ENCODE measurements at places on chromosomes 3 and 15. TPM values are rescaled to one million over a fixed set of nuclear protein-coding genes. Genes with fewer than 3 reads are reported as not detected.

Gene GRM2
- 0.23 TPM for total RNA-seq

Gene GOLGA8J
- total RNA-seq: not detected

Gene CA12
- total RNA-seq: 114 TPM

Gene ALPK3
- 9.7 TPM for total RNA-seq

Gene CCR9
- total RNA-seq: not detected

Gene VIPR1
- total RNA-seq: 72.7 TPM

Gene RGMA
- total RNA-seq: 6.4 TPM

Gene GALNT15
- 15.5 TPM for total RNA-seq

Gene EIF1B
- total RNA-seq: 53.9 TPM

- DNase-seq: no peak
These were observed 248.9 kb downstream of the SV2B start for GRCh38 chr15:91348752-91349500.

- DNase-seq: no peak
These were observed 380.7 kb downstream of the PLOD2 start for GRCh38 chr3:145780301-145780700.

DNA sequence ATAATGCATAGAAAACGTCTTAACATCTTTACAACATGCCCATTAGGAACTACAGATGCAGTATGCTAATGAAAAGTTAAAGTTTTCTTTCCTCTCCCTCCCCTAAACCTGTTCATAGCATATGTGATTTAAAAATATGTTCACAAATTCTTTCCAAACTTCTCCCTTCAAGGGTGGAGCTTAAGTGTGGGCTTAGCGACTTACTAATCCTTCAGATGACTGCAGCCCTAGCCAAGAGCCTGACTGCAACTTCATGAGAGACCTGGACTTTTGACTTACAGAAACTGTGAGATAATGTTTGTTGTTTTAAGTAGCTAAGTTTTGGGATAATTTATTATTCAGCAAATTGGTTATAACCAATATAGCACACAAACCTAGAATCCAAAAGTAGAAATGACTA lies 22.0 kb upstream of the ANXA2 start:
- no peak for DNase-seq

DNA sequence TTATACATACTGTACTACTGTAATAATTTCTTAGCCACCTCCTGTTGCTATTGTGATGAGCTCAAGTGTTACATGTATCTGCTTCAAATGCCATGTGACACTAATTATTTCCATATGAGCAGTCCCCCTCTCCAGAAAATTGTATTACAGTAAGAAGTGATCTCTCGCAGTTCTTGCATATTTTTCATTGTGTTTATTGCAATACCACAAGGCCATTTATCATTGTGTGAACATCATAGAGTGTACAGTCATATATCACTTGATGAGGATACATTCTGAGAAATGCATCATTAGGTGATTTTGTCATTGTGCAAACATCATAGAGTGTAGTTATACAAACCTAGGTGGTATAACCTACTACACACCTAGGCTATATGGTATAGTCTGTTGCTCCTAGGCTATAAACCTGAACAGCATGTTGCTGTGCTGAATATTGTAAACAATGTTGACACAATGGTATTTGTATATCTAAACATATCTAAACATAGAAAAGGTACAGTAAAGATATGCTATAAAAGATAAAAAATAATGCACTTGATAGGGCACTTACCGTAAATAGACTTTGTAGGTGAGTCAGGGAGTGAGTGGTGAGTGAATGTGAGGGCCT lies 189.6 kb upstream of the MLF1 start:
- no peak for DNase-seq

DNA sequence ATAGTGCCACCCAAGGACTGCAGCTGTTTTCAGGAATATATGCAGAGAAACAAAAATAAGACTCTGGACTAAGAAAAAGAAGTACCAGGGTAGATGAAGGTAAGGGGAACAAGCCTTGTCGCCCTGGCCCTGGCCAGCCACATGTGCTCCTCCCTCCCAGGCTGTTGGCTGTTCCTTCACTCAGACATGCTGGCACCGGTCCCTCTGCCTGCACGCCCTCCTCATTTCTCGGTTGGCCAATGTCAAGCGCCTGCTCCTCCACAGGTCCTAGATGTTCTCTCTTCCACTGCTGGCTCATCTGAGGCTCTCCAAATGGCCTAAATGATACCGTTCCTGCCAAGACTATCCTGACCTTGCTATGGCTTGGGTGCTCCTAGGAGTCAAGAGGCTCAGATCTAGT lies 288.4 kb upstream of the LYSMD4 start:
- DNase-seq: peak; percentile 23

GRCh38 chr3:12870942-12871341 lies 29.6 kb upstream of the RPL32 start:
- DNase-seq: no peak

DNA sequence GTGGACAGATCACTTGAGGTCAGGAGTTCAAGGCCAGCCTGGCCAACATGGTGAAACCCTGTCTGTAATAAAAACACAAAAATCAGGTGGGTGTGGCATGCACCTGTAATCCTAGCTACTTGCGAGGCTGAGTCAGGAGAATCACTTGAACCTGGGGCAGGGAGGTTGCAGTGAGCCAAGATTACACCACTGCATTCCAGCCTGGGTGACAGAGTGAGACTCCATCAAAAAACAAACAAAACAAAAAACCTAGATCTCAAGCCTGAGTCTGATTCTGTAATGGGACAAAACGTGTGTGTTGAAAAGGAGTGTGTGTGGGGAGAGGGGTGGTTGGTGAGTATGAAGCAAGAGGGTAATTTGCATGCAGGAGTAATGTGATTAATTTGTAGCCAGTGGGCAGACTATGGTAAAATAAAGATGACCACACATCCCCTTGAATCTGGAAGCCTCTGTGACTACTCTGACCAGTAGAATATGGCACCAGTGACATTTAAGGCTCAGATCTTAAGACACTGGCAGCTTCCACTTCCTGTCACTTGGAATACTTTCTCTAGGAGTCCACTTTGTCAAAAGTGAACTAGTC lies 18.4 kb upstream of the OPA1 start:
- DNase-seq: no peak

DNA sequence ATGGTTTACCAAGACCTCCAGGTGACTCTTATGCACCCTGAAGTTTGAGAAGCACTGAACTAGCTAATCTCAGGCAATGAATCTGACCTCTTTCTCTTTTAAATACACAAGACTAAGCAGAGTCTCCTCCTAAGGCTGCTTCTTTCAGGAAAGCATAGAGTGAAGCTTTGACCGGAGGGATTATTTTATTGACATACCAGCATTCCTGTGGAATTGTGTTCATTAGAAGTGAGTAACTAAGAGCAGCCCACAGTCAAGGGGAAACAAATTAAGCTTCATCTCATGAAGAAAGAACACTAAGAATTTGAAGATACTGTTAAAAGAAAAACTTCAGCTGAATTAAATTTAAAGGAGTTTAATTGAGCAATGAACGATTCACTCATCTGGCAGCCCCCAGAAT lies 963.5 kb downstream of the NTRK3 start:
- no peak for DNase-seq

GRCh38 chr3:142447301-142447851 lies 461 bp downstream of the XRN1 start:
- DNase-seq: peak; percentile 46

GRCh38 chr3:127027811-127028548 lies 45.1 kb downstream of the PLXNA1 start:
- DNase-seq: no peak

GRCh38 chr15:64193971-64194370 lies 31.1 kb upstream of the PPIB start:
- no peak for DNase-seq

GRCh38 chr3:70531838-70532489 lies 219.5 kb upstream of the MDFIC2 start:
- no peak for DNase-seq

DNA sequence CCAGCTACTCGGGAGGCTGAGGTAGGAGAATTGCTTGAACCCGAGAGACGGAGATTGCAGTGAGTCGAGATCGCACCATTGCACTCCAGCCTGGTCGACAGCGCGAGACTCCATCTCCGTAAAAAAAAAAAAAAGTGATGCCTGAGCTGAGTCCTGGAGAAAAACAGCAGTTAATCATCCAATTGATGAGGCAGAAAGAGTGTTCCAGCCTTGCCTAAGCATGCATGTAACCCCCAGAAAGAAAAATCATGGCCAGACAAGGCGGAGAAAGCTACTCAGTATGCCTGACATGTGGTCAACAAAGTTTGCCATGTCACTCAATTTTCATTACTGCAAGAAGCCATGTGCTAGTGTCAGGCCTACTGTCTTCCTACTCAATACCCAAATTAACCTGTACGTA lies 593.1 kb upstream of the MDFIC2 start:
- DNase-seq: no peak

DNA sequence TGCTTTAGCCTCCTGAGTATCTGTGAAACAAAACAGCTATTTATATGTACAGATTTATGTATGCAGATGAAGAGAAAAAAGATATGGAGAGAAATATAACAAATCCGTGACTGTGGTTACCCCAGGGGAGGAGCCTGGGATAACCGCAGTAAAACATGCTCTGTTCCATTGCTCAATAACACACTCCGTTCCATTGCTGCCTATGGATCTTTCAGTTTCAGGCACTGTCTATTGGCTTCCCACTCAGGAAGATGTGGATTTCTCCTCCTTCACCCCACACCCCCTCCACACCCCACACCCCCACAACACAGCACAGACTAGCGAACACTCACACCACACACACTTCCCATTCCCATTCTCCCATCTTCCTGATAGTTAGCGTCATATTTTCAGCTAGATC lies 47.9 kb downstream of the CDCP1 start:
- DNase-seq: no peak

All from ureter (tissue), 1 donor.